ENCODE measurements at places on chromosomes 6 and 20.

- DNase-seq, result no peak
Observed at GRCh38 chr6:7042056-7042653, 65.6 kb upstream of the RREB1 start.

GRCh38 chr6:14759976-14760672, 485.7 kb upstream of the JARID2 start:
- DNase-seq, result no peak

GRCh38 chr6:130447374-130447773, 81.6 kb downstream of the TMEM200A start:
- no peak for DNase-seq

DNA sequence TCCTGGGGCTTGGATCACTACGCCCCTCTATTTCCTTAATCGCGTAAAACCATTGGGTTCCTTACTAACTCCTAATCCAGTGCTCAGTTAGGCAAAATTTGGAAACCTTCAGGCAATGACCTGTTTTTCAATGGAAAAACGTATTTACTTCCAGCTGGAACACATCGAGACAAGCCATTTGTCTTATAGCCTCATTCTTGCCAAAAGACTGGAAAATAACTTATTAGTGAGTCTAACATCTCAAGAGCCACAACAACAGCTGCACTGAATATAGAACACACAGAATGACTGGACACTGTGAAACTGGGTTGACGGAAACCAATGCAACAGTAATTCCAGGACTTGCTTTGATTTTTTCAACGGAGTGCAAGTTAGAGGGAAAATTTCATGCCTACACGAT, 125.2 kb upstream of the MAP3K7 start:
- DNase-seq, result no peak

DNA sequence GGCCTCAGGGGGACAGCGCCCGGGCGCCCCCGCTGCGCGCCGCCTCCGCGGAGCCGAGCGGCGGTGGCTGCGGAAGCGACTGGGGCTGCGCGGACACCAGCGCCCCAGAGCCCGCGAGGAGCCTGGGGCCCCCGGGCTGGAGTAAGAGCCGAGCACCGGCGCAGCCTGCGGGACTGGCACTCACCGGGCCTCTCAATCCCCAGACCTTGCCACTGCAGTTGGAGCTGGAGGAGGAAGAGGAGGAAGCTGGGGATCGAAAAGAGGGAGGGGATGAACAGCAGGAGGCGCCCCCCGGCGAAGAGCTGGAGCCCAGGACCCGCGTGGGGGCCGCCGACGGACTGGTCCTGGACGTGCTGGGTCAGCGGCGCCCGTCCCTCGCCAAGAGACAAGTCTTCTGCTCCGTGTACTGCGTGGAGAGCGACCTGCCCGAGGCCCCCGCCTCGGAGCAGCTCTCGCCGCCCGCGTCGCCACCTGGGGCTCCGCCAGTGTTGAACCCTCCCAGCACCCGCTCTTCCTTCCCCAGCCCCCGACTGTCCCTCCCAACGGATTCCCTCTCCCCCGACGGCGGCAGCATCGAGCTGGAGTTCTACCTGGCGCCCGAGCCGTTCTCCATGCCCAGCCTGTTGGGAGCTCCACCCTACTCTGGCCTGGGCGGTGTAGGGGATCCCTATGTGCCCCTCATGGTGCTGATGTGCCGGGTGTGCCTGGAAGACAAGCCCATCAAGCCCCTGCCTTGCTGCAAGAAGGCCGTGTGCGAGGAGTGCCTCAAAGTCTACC, 590 bp downstream of the RNF217 start:
- no peak for DNase-seq

- DNase-seq, result no peak
Observed at GRCh38 chr6:4912559-4912958, 91.3 kb downstream of the RPP40 start.

DNA sequence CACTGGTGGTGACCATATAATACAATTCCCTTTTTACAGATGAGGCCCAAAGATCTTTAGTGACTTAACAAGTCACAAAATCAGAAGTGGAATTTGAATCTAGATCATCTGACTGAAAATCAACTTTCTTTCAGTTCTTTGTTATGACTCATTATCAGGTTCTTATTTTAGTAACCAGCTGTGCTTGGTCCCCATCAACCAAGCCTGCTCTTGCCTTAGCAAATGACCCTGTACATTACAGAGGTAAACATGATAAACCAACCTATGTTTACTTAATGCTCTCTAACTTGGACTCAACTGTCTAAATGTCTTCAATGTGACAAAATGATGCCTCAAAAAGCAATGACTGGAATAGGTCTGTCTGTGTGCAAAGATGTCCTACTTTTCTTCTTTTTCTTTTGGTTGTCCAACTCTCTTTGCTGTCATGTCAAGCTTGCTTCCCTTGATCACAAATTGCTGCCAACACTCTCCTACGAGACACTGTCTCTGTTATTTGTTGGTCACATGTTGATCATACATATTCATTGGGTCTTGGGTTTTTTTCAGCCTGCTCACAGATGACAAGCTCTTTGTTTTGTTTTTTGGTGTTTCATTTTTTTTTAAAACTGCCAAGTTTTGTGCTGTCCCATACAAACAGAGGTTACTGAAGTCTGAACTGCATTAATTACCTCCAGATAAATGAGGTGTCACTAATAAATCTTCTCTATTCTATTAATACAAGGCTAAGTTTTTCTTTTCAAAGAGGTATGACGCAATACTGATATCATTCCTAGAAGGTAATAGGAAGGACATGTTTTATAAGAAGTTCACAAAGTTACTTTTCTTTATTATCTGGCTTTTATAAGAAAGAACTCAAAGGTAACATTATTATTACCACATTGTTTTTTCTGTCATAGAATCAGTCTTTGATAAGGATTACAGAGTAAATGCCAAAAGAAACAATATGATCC, 62.2 kb upstream of the PLN start:
- DNase-seq, result no peak

DNA sequence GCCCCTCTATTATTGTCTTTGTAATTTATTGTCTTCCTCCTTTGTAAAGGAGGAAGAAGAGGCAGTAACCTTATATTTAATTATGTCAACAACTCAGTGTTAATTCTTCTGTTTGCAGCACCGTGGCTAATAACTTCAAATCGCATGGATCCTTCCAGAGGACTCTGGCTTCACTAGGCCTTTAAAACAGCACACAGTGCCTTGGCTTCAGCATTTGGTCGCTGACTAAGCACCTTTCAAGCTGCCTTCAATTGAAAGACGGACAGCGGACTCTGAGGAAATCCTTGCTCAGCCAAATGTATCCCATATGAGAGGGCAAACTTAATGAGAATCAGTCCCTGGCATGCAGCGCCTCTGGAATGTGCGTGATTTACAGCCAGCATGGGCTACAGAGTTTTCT, 64.2 kb downstream of the SGK1 start:
- no peak for DNase-seq

GRCh38 chr20:49672096-49672664, 41.5 kb downstream of the B4GALT5 start:
- no peak for DNase-seq

GRCh38 chr6:43770372-43771209, 580 bp downstream of the VEGFA start:
- peak; percentile 41 for DNase-seq

GRCh38 chr6:24549674-24550353, 55.0 kb downstream of the ALDH5A1 start:
- DNase-seq, result no peak

DNA sequence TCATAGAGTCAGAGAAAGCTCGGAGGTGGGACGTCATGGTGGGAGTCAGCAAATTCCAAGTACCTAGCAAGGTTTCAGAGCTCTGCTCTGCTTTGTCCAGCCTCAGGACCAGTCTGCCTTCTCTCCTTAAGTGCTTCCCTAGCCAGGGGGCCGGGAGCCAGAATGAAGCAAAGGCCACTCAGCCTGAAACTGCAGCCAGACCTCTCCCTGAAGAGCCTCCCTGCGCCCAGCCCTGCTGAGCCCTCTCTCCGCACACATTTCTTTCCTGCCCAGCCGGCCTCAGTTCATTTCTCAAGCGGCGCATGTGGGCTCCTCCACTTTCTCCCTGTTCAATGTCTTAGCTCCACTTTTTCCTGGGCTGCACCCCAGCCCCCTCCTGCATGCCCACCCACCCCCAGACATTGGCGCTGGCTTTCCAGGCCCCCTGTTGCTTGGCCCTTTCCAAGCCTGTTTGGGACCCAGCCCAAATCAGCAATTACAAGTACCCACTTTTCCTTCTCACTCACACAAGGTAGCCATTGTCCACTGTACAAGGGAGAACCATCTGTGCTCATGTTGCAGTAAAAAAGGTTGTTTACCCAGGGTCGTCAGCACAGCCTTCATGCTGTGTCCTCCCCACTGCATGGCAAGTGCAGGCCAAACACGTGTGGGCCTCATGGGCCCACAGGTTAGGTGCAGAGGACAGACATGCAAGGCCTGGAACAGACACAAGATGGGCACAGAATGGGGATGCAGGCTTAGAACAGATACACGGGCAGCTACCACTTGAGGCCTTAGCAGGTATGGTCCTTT, 147.1 kb downstream of the MRPL14 start:
- no peak for DNase-seq

DNA sequence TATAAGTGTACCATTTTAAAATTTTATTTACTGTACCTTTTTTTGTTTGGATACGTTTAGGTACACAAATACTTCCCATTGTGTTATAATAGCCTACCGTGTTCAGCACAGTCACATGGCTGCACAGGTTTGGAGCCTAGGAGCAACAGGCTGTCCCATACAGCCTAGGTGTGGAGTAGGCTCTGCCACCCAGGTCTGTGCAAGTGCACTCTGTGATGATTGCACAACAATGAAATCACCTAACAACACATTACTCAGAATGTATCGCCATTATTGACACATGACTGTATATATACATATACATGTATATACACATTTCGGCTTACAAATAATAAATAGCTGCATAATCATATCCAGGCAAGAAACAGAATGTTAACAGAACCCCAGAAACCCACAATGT, 15.4 kb downstream of the SERAC1 start:
- no peak for DNase-seq

DNA sequence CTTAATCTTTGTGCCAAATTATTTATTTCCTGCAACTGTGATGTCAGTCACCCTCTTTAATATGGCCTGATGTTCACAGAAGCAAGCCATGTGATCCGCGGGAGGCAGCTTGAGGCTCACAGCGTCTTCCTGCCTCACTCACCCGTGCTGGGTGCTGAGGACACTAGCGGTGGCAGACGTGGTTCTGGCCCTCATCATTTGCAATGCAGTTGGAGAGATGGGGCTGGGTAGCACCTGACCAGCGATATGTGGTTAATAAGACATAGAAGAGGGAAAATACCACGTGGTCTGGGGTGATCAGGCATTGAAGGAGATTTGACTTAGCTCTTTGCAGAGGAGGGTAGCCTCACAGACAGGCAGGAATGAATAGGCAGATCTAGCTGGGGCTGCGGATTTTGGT, 264.7 kb downstream of the TMEM242 start:
- no peak for DNase-seq

GRCh38 chr20:56428881-56429280, 16.8 kb downstream of the CASS4 start:
- no peak for DNase-seq

GRCh38 chr6:151178373-151178772, 61.4 kb upstream of the AKAP12 start:
- DNase-seq, result no peak

GRCh38 chr6:34928220-34928619, 39.2 kb downstream of the ANKS1A start:
- DNase-seq, result no peak

- DNase-seq, result no peak
Observed at GRCh38 chr20:9395971-9396370, 118.4 kb upstream of the LAMP5 start.

DNA sequence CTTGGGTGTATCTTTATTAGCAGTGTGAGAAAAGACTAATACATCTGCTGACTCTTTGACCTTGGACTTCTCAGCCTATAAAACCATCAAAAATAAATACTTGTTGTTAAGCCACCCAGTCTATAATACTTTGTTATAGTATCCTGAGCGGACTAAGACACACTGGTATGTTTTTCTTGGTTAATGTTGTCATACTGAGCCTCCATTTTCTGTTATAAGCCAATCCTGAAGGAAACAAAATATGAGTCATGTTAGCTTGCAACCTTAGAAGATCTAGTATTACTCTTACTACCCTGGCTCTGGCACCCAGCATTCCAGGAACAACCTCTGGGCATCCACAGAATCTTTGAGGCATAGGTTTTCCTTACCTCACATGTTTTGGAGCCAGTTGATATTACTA, 307.2 kb downstream of the FRK start:
- no peak for DNase-seq

- DNase-seq, result no peak
Observed at GRCh38 chr6:126182650-126183311, 157.1 kb upstream of the CENPW start.

- no peak for DNase-seq
Observed at GRCh38 chr6:154485815-154486214, 24.7 kb downstream of the CNKSR3 start.

DNA sequence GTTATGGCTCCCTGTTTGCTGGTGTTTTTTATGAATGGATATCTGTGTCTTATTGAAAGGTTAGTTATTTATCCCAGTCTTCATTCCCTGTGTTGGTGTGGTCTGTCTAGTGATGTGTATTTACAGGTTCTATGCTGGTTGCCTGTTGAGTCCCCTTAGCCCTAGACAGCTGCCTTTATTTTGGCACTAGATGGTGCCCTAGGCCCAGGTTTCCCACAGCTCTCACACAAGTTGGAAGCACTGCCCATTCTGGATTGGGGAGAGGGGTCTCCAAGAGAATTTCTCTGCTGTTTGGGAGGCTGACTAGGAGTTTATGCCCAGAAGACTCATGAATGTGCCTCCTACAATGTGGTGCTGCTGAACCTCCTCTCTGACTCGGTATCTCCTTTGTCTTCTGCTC, 12.4 kb downstream of the GRM1 start:
- DNase-seq, result no peak

- no peak for DNase-seq
Observed at GRCh38 chr6:18359237-18359885, 27.8 kb upstream of the RNF144B start.

DNA sequence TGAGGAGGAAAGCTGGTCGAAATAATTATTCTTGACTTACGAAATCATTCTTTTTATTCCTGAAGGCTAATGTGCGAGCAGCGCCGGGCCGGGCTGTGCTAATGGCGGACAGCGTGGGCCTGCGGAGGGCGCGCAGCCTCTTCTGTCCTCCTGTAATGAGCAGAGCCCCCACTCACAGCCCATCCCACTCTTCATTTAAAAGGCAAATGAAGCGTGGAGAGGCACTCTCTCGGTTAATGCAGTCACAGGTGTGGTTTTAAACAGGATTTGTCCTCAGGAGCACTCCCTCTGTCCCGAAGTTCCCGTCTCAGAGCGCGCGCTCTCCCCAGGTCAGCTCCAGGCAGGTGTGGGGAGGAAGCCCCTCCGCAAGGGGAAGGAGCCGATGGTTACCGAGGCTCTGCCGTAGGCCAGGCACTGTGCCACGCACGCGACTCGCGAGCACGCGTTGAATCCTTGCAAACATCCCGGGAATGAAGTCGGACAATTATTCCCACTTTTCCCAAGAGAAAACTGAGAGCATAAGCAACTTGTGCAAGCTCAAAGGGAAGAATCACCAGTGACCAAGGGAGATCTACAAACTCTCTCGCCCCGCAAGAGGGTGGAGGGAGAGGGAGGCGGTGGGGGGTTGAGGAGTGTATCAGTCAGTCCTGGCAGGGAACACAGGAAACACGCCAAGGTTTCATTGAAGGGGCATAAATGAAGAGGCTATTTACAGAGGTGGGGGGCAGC, 35.5 kb upstream of the ZFAND3 start:
- no peak for DNase-seq
